ENCODE measurements at places on chromosomes 4 and X.

GRCh38 chr4:5928274-5928673 lies 35.4 kb upstream of the CRMP1 start:
- peak; percentile 3 for DNase-seq

DNA sequence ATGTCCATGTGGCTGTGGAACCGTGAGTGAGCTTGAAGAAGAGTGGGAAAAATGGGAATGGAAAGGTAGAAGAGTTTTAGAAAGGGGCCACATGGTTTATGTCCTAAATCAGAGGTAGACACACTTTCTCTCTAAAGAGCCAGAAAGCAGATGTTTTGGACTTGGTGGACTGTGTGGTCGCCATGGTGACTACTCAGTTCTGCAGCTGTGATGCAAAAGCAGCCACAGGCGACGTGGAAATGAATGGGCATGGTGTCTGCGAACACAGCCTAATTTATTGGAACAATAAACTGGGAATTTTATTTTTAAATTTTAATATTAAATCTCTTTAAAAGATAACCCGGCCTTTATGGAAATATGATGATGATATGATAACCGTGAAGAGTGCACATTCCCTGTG lies 386.0 kb upstream of the FAT1 start:
- DNase-seq, result no peak

- no peak for DNase-seq
Observed at GRCh38 chr4:117293784-117294183, 208.4 kb upstream of the TRAM1L1 start.

DNA sequence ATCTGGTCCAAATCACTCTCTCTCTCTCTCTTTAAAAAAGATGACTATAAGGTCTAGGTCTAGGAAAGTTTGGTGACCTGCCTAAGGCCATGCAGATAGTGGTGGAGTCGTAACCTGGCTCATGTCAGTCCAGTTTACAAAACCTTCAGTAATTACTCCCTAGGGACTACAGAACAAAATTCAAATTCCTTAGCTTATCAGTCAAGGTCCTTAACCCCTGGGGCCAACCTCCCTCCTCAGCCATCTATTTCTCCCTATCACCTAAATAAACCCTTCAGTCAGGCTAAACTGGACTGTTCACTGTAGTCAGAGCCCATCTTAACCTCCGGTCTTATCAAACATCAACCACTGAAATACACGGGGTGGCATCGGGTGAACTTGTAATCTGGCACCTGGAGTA lies 68.9 kb downstream of the MAP3K15 start:
- DNase-seq, result no peak

DNA sequence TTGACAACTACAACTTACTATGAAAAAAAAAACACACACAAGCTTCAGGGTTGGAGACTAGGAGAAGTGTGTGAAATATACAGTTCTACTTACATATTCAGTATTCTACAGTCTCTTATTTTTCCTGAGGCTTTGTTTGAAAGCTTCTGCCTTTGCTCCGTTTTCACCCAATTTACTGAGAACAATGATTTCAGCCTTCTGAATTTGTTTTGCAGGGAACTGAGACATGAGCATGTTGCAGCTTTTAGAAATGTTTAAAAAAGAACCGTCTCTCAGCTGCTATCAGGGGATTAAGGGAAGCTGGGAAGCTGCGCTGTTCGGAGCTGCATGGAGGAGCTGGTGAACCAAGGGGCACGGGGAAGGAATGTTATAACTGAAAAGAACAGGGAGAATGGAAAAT lies 85.7 kb downstream of the QDPR start:
- DNase-seq, result no peak

- DNase-seq, result no peak
Observed at GRCh38 chrX:24225265-24225664, 75.7 kb downstream of the ZFX start.

DNA sequence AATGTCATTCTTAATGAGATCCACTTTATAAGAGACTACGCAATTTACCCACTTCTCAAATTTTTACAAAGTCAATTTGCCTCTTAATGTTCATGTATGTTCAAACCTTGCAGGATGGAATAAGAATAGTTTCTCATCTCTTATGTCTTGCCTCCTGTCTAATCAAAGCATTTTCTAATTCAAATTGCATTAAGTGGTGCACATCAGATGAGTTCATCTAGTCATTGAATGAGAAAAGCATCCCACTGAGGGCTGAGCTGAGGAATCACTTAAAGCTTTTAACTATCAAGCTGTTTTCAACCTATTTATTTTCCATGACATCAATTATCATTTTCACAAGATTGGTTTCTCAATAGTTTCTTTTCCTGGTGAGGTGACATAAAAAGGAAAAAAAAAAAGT lies 1964.0 kb downstream of the PCDH7 start:
- DNase-seq, result no peak

DNA sequence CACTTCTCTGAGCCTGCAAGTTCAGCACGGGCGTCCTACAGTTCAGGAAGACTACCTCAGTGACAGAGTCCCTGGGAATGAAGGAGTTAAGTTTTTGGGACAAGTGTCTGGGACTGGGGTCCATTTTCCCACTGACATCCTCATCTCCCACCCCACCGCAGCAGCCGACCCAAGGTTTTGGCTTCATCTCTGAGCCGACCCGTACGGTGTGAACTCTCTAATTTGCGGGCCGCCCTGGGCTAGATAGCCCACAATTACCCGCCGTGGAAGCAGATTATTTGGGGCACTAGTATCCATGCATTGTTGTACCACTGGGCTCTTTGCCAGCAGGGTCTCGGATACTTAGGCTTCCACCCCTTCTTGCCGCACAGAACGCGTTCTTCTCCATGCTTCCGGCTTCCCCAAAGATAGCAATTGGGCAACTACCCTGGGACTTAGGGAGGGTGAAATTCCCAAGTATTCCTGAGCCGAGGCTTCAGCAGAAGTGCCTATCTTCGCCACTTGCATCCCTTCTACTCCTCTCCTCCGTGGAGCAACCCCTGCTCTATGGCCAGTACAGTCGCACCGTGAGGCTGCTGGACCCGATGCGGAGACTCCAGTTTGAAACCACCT lies 2.4 kb downstream of the IL1RAPL2 start:
- DNase-seq, result no peak

- peak; percentile 4 for DNase-seq
Observed at GRCh38 chrX:105765691-105766090, 56.6 kb upstream of the NRK start.

- DNase-seq, result no peak
Observed at GRCh38 chr4:181944527-181944926, 298.7 kb upstream of the TENM3 start.

DNA sequence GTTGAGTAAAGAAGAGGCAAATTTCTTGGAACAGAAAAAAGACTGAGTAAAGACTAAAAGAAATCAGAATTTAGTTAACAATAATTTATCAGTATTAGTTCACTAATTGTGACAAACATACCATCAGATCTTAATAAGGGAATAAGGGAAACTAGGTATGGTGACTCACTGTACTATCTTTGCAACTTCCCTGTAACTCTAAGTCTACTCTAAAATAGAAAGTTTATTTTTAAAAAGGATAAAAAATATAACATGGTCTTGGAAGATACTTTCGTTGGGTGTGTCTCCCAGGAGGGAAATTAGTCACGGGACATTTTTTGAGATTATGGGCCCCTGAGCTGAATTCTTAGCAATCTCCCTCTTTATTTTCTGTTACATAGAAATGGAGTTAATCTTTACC lies 97.3 kb downstream of the EMCN start:
- peak; percentile 15 for DNase-seq

DNA sequence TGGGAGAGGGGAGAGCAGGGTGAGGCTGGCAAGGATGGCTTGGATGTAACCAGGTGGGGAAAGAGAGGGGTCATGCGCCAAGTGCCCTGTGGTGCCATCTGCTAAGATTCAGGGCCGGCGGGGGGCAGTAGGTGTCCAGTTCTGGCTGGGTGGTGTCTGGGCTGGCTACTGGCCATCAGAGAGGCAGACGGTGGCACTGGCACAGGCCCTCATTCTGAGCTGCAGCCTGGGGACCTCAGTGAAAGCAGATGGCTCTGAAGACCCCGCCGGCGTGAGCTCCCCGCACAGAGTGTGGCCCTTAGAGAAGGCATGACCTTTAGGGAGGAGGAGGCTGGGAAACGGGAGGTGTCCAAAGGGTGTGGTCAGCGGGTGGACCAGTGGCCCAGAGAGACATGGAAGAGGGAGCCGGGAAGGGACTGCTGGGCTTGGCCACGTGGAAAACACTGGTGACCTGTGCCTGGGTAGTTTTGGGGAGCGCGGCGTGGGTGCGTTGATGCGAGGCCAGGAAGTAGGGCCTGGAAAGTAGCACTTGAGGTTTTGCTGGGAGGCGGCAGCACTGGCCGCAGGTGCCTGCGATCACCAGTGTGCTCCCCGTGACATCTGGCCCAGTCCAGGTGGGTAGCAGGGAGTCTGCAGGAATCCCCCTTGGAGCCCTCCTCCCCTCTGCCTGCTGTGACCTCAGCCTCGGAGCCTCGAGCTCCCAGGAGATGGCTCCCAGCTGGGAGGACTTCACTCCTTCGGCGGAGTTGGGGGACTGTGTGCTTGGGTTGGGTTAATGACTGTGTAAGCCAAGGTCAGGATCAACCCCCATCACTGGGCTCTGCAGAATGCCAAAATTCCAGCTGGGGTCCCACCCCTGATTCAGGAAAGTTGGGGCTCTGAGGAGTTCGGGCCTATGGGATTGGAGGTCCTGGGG lies 9.3 kb upstream of the SH3TC1 start:
- no peak for DNase-seq

DNA sequence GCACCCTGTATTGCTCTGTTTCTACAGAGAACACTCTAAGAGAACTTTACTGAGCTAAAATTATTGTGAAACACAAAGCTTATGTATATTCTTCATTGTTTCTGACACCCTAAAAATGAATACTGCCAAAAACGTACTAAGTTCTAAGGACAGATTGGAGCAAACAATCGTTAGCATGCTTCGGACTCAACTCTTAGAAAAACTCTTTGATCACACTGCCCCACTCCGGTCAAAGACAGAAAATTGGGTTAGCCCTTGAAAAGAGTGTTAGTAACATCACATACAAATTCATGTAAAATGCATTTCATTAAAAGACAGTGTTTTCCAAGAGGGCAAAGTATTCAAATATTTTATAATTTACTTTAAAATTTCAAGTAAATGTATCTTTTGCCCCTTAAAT lies 177.4 kb downstream of the DCHS2 start:
- peak; percentile 61 for DNase-seq

DNA sequence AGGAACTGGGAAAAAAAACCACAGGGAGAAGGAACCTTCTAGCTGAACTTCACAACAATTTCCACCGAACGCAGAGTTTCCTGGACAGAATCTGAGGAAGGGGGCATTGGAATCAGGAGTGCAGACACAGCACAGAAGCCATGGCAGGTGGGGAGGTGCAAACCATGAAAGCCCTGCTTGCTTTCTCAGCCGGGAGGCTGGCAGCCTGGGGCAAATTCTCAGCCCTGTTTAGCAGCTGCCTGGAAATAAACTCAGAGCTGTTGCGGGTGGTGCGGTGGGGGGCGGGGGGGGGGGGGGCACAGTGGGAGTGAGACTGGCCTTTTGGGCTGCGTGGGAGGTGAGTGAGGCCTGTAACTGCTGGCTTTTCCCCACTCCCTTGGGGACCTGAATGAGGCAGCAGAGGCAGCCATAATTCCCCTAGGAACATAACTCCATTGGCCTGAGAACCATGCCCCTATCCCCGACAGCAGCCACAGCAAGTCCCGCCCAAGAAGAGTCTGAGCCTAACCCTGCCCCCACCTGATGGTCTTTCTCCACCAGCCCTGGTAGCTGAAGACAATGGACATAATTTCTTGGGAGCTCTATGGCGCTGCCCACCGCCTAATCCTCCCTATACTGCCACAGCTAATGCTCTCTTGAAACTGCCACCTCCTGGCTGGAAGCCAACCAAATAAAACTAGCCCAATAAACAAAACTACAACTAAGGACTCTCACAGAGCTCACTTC lies 176.3 kb downstream of the FAM13A start:
- DNase-seq, result no peak

DNA sequence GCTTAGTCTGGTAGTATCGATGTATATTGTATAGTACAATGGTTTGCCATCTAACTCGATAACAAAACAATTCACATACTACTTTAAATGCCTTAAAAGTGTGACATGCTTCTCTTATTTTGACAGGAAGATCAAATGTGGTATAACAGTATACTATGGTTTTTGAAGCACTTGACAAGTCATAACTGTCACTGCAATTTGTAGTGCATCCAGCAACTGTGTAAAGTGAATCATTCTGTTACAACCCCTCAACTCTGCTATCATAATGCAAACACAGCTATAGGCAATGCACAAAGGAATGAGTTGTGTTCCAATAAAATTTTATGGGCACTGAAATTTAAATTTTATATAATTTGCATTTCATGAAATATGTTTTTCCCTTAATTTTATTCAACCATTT lies 14.0 kb downstream of the RAP1GDS1 start:
- no peak for DNase-seq

- no peak for DNase-seq
Observed at GRCh38 chr4:85092943-85093342, 126.5 kb upstream of the WDFY3 start.

DNA sequence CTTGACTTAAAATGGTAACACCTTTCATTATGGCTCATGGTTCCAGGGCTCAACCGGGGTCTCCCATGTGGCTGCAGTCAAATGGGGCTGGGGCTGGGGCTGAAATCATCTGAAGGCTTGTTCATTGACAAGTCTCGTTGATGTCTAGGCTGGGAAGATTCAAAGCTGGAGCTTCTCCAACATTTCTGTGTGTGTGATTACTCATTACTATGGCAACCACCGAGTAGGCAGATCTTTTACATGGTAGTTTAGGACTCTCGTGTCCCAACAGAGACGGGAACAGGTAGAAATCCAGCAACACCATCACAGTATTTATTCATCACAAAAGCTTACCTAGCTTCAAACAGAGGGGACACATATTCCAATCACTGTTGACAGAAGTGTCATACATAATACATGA lies 7.8 kb downstream of the YTHDC1 start:
- DNase-seq, result peak; percentile 90

- DNase-seq, result no peak
Observed at GRCh38 chr4:40857956-40858355, 108.2 kb downstream of the NSUN7 start.

DNA sequence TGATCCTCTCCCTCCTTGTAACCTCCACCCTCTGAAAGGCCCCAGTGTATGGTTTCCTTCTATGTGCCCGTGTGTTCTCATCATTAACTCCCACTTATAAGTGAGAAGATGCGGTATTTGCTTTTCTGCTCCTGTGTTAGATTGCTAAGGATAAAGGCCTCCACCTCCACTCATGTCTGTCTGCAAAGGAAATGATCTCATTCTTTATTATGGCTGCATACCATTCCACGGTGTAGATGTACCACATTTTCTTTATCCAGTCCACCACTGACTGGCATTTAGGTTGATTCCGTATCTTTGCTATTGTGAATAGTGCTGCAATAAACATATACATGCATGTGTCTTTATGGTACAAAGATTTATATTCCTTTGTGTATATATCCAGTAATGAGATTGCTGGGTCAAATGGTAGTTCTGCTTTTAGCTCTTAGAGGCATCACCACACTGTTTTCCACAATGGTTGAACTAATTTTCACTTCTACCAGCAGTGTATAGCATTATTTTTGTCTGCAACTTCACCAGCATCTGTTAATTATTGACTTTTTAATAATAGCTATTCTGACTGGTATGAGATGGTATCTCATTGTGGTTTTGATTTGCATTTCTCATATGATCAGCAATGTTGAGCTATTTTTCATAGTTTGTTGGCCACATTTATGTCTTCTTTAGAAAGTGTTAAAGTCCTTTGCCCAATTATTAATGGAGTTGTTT lies 1030.9 kb downstream of the FSTL5 start:
- no peak for DNase-seq
